ENCODE measurements at places on chromosomes 6 and 20.
A peak's percentile ranks its signal among the peaks of the same experiment; 100 is the strongest.

DNA sequence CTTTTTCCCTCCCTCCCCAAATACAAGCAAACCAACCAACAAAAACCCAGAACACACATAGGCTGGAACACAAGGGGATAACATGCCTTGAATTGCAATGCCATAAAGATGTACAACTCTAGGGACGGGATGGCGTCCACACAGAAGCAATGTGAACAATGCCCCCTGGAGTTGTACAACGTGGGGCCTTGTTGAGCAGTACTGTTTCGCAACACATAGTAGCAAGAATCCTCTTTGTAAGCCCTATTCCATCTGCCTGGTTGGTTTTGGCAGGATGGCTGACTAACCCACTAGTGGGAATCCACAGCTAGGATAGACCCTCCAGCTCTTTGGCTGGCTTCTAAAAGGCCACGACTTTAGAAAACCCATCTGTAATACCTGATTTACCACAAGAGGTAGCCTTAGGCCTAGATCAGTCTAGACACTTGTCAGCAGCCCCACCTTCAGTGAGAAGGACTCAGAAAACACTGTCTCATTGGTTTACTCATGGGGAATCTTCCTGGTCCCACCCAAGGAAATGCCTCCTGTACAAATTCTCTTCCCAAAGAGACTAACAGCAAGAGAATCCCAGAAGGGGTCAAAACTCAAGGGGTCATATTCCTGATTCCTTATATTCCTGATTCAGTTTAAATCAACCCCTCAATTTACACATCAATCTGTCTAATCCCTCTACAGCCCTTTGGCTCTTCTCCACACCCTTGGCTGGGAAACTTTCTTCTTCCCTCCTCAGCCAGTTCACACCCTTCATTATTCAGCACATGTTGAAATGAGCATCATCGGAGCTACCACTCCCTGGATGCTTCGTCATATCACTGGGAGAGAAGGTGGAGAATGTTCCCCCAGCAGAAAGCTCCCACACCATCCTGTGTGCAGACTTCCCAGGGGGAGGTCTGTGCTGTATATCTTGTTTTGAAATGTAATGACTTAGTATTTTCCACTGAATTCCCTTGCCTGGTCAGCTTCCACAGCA lies 622.4 kb upstream of the FLRT3 start:
- no peak for DNase-seq

GRCh38 chr20:58944610-58945009 lies 36.4 kb upstream of the NELFCD start:
- no peak for DNase-seq

DNA sequence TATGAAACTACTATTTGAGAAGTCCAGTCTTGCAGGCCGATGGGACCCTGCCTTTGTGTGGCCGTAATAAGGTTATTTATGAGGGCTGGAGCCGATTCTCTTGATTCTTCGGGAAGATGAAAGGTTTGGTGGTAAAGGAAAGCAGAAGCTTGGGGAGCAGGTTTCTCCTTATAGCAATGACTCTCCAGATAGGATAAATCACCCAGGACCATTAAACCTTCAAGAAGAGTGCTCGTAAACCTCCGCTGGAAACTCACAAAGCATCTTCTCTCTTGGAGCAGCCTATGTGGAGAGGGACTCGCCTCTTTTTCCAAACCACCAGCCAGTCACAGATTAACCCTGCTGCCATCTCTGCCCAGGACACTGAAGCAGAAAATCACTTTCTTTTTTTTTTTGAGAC lies 69.6 kb upstream of the SALL4 start:
- no peak for DNase-seq

- DNase-seq = no peak
These were observed 1.4 kb upstream of the PCMTD2 start for GRCh38 chr20:64254156-64254555.

DNA sequence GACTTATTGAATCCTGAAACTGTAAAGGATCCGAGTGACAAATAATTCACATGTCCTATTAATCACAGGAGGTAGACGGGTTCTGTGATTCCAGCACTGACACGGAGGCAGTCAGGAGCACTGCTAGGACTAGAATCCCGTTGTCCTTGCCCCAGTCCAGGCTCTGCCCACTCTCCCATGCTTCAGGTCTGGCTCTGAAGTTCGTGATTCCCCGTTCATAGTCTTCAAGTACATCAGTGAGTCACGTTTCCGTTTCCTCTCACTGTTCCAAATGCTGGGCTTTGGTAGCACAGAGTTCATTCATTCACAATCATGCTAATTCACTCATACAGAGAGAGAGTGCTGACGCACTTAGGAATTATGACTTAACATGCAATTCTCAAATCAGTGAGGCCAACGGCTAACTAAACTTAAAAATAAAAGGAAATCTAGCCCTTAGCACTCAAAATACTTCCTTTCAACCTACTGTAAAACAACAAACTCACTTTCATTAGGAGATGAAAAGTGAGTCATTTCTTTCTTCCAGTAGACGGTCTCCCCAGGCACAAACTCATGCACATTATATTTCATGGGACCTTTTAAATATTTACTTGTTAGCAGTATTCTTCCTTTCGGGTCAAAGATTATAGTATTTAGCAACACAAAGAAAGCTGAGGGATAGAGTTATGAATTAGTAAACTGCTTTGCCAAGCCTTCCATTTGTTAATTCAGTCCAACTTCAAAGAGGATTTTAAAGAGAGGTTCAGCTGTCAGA lies 94.0 kb upstream of the NHSL1 start:
- peak; percentile 47 for DNase-seq

DNA sequence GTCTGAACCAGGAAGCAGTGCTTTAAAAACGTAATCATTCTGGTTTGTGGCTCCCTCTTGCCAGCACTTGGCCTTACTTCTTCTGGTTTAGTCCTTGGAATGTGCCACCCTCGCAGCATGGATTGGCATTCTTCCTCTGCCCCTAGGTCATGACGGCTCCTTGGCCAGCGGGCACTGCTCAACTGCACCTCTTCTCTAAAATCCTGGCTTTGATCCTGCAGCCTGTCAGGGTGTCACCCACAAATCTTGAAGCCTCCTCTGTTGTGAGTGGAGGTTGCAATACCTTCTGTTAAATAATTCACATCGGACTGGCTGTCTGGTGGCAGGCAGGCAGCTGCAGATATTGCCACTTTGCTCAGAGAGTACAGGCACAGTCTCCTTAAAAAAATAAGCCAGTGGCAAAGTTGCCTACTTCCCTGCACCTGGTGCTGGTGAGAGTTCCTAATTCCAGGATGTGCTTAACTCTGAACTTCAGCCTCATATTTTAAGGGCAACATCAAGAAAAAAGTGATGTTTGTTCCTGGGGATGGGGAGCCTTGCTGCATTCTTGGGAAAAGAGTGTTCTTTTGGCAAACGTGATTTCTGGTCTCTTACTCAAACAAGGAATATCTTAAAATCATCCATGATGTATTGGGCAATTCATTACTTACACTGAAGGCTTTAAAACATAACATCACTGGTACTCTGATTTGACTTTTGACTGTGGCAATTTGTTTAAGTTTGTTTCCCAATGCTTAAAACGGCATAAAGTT lies 179.8 kb downstream of the FOXA2 start:
- DNase-seq = no peak

- DNase-seq = no peak
These were observed 19.4 kb upstream of the OVOL2 start for GRCh38 chr20:18077157-18077556.

DNA sequence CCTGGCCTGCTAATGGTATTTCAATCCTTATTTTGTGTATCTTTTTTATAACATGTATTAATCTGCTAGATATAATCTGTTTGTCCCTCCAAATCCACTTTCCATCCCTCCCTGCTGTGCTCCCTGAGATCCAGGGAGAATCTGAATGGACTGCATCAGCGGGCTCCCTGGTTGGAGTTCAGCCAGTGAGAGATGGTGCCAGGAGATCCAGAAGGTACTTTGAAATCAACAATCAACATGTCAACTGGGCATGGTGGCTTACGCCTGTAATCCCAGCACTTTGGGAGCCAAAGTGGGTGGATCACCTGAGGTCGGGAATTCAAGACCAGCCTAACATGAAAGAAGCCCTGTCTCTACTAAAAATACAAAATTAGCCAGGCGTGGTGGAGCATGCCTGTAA lies 4.4 kb downstream of the ATF6B start:
- no peak for DNase-seq

DNA sequence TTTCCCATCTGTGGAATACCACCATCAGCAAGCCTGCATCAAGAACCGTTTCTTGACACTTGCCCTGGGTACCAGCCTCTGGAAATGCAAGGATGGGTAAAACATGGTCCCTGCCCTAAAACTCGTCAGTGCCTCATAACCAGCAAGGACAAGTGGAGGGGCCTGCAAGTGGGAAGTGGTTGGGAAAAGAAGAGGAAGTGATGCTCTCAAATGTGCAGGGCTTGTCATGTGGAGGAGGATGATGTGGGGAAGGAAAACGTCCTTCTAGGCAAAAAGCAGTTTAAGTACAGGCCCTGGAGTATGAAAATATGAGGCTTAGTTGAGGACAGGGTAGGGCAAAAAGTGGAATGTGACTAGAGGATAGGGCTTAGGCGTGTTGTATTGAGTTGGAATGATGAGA lies 19.0 kb downstream of the RREB1 start:
- DNase-seq = no peak

GRCh38 chr6:127980996-127981395 lies 80.1 kb upstream of the THEMIS start:
- DNase-seq = no peak

DNA sequence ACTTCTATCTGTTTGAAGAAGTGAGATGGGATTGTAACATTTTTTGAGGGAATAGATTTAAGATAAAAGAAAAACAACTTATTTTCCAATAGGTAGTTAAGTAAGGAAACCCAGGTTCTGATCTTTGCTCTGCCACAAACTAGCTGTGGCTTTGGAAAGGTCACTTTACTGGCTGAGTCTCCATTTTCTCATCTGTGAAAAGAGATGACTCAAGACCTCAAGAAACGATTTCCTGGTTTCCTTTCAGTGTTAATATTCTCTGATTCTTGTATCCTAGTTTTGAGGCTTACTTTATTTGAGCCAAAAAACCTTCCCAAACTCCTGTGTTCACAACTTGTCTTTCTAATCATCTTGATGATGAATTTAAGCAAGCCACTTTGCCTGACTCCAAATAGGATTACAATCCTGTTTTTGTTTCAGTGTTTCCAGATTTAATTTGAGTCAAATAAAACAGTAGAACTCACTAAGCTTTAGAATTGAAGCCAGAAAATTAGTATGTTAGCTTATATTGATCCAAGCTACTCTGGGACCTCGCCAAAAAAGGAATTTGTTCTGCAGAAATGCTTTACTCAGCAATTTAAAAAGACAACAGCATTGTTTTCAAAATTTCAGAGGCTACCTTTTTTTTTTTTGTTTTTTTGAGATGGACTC lies 51.1 kb downstream of the ENPP1 start:
- no peak for DNase-seq

GRCh38 chr20:46588532-46589511 lies 38.4 kb upstream of the OCSTAMP start:
- DNase-seq = no peak

GRCh38 chr6:42404484-42404883 lies 47.2 kb downstream of the TRERF1 start:
- peak; percentile 44 for DNase-seq

GRCh38 chr6:89385156-89385667 lies 26.9 kb downstream of the RRAGD start:
- DNase-seq = no peak

- no peak for DNase-seq
These were observed 20.8 kb downstream of the TOP1 start for GRCh38 chr20:41049451-41049850.

DNA sequence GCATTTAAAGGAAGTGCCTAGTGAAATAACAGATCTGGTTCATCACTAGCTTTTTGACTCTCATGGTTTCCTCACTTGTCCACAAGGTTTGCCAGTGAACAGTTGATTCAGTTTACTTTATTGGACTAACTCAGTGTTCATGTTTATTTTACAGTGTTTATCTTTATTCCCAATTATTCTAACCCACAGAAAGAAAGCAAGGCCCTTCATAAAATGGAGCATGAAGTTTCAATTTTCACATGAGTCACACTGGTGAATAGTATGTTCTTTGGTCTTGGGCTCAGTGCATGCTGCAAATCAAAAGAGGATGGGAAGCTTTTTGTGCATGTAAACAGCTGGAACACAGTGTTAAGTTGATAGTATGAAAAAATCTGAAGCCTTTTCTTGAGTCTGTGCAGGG lies 217.6 kb upstream of the HDDC2 start:
- no peak for DNase-seq

GRCh38 chr20:36066777-36067176 lies 87.8 kb upstream of the EPB41L1 start:
- no peak for DNase-seq

GRCh38 chr6:38306931-38307330 lies 332.8 kb downstream of the BTBD9 start:
- no peak for DNase-seq

- no peak for DNase-seq
These were observed 159.6 kb upstream of the RNF24 start for GRCh38 chr20:4174909-4175308.

GRCh38 chr20:2528671-2529271 lies 7.6 kb upstream of the TMC2 start:
- no peak for DNase-seq

DNA sequence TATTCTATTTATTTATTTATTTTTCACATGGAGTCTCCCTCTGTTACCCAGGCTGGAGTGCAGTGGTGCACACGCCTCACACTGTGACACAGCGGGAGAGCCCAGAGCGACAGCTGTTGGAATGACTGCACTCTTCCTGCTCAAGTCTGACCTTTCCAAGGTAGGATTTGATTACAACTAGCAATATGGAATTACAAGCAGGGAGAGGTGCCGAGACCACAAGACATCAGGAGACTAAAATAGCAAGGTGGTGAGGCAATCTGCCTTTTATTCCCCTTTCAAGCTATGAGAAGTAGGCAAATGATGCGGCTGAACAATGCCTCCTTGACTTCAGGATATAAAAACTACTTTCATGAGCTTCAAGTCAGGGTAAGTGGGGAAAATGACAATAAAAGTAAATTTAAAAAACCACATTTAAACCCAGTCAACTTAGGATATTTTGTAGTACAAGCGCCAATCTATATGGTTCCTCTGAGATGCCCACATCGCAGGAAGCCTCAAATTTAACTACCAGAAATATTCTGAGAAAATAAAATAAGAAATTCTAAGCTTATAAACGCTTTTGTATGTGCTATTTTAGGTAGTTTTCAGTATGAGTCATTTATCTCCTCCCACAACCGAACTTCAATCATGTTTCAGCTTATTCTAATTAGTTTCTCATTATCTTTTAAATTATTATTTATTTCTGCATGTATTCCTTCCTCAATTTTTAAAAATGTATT lies 146.9 kb upstream of the SGK1 start:
- DNase-seq = no peak

Measured in stimulated activated naive CD8-positive, alpha-beta T cell treated with anti-CD3 and anti-CD28 coated beads, Interleukin-15, Interleukin-2, amounts not matched to agents 100 U/mL and 50 U/mL, for 24 hours (primary cell).